ENCODE measurements at places on chromosomes 2 and 18.

GRCh38 chr2:57080035-57080434 is 896.2 kb downstream of the CCDC85A start:
- no peak for DNase-seq

DNA sequence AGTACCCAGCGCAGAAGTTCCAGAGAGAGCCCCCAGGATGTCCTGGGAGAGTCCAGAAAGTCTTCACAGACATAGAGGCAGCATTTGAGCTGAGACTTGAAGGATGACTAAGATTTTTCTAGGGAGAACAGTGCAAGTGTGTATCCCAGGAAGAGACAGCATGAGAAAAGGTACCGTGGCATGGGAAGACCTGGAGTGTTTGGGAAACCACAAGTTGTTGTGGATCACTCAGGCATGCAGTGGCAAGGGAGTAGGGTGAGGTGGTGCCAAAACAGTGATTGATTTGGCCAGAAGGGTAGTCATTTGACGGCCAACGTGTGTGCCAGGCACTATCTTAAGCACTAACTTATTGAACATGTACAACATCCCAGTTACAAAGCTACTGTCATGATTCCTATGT is 24.5 kb upstream of the KCNK3 start:
- no peak for DNase-seq

DNA sequence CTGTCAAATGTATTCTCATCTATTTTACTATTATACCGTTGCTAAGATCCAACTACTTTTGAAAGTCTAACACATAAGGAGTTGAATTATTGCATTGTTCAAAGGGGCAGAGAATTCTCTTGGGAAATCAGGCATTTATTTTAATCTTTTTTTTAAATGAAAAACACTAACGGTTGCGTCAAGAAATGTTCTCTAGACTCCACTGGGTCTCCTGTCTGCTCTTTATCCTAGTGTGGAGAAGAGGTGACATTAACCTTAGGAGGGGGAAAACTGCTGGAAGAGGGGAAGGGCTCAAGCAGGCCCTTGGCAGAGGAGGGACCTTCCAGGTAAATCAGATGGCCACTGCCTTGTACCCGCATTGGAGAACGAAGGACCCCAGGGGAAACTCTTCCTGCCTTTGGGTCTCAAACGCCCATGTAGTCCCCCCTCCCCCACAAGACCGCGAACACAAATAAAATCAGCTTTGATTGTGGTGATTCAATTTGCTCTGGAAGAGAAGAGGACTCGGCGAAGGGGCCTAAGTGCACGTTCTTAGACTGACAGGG is 1.1 kb upstream of the APCDD1 start:
- DNase-seq = no peak

DNA sequence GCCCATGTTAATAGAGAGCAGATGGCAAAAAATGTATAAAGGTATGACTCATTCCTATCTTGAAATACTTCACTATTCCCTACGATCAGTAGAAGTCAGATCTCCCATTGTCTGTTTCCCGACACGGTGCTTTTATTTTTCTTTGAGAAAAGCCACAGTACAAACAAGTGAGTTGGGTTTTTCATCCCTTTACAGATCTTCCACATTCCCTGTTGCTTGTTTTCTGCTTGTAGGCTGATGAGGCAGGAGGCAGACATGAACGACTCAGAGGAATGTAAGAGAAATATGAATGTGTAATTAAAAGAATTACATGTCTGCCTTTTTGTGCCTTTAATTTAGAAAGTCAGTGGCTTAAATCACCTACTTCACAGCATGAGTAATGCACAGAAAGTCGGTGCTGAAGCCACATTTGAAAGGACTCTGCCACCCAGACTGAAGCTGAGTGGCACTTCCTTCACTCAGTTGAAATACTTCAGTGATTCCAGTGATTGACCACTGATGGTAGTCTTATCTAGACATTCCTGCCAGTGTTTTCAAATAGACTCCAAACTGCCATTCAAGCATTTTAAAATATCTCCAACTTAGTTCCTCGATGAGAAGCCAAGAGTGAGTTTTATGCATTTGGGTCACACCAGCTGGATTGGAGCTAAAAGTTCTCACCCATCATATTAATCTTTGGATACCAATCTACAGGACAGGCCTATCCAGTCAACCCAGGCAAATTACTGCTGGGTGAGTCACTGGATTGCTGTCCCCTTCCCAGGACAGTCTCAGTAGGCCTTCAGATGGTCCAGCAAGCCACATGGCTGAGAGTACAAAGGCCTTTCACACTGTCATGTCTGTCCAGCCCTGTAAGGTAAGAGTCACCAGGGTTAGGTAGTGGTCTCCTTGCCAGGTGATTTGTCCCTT is 79.0 kb downstream of the COLEC12 start:
- no peak for DNase-seq

DNA sequence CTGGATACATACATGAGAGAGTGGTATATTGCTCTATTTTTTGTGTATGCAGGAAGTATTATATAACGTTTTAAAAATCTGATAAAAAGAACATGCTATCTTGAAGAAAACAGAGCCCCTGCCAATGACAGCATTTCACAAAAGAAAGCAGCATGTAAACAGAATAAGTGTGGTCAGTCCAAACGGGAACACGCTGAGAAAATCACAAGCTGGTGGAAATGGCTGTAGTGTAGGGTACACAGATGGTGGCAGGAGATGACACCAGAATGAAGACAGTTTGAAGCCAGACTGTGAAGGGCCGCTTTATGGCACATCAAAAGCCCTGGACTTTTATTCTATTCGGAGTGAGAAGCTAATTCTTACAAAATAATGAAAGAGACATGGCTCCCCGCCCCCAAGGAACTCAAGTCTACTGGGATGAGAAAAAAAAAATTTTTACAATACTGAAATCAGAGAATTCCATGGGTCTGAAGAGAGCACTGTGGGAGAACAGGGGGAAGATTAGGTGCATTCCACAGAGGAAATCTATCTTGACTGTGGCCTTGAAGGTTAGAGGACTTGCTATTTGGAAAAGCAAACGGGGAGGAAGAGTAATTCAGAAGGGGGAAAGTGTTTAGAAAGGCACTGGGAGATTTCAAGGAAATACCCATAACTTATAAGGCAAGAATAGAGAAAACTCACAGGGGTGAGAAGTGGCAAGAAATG is 217.7 kb upstream of the SMAD7 start:
- DNase-seq = no peak

DNA sequence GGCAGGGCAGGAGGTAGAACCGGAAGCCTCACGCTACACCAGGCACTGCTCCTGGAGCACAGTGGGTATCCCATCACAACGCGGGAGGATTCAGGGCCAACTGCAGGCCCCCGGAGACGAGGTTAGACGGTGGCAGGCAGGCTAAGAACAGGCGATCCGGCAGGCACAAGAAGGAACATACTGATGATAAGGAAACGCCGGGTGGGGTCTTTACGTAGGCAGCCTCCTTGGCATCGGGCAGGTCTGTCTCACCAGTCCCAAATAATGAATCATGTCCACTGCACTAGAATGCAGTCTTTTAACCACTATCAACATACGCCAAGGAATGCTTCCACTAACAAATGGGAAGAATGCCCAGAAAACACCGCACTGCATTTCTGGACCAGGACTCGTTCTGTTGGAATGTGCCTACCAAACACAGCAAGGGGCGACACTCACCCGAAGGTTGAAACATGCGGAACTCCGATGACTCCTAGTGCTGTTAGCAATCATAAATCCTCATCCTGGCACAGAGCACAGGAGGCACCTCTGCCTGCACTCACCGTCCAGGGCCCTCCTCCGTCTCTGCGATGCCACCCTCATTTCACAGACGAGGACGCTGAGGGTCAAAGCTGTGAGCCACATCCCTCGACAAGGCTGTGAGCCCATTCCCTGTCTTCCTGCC is 35.2 kb downstream of the ZNF516 start:
- no peak for DNase-seq

GRCh38 chr2:96923810-96924774 is 54.2 kb upstream of the SEMA4C start:
- DNase-seq = no peak

DNA sequence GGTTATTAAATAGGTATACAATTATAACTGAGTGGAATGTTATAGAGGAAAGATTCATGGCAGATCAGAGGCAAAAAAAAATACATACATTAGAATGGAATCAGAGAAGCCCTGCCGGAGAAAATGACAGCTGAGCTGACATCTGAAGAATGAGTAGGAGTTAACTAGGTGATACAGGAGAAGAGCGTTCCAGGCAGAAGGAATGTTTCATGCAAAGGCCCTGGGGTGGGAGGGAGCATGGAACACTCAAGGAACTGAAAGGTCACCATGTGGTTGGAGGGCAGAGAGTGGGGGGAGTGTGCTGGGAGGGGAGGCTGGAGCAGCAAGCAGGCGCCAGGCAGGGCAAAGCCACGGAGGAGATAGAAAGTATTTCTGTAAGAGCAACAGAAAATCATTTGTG is 31.6 kb upstream of the CDK5R2 start:
- DNase-seq = no peak

GRCh38 chr2:204051984-204052556 is 115.5 kb downstream of the ICOS start:
- no peak for DNase-seq

DNA sequence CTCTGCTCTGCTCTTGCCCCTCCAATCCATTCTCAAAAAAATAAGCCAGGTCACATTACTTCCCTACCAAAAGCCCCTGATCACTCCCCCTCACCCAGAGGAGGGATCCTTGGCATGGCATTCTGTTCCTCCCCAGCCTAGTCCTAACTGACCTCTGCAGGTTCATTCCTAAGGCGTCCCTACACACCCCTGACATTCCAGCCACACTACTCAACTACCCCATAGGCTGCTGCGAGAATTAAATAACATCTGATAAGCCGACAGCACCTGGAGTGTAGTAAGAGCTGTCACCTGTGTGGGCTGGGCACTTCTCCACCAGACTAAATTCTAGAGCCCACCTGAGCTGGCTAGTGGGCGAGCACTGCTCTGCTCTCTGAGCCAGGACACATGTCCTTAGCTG is 44.7 kb upstream of the SLC1A4 start:
- no peak for DNase-seq

GRCh38 chr18:48656582-48656981 is 117.8 kb downstream of the CTIF start:
- DNase-seq = no peak

DNA sequence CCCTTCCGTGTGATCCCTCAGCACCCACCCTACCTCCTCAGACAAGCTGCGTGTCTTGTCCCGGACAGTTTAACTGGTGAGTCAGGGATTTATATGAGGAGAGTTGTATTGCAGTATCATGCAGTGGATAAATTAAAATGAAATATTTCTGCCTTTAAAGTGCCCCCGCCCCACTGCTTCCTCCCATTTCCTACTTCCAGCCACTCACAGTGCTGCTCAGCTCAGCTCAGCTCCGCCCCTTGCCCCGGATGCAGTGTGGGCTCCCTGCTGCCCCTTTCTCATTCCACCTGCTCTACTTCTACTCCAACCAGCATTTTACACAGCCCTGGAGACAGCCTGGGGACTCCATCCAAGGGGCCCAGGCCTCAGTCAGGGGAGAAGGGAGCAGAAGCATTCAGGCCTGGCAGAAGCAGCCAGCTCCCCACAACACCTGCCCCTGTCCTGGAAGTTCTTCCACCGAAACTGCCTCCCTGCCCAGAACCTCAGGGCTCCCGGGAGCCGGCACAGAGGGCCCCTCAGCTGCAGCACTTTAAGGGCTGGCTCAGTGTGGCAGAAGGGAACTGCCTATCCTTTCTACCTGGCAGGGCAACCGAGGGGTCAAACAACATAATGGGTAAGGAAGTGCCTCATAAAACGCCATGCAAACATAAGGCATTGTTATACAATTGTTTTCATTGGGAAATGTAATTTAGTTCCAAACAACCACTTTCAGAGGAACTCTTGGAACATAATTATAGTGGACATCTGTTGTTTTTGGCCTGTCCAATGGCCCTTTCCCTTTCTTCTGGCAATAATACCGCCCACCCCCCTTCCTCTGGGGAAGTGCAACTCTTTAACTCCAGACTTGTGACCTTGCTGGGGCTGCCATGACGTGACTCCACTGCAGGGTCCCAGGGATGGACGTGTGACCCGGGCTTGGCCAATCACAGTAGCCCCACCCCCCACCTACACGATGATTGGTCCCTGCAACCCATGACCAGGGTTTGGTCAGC is 102.3 kb downstream of the LIPG start:
- no peak for DNase-seq

- DNase-seq = no peak
Measured at GRCh38 chr2:124354466-124354865, 329.4 kb downstream of the CNTNAP5 start.

GRCh38 chr2:105961599-105962146 is 217.0 kb downstream of the NCK2 start:
- DNase-seq = no peak

DNA sequence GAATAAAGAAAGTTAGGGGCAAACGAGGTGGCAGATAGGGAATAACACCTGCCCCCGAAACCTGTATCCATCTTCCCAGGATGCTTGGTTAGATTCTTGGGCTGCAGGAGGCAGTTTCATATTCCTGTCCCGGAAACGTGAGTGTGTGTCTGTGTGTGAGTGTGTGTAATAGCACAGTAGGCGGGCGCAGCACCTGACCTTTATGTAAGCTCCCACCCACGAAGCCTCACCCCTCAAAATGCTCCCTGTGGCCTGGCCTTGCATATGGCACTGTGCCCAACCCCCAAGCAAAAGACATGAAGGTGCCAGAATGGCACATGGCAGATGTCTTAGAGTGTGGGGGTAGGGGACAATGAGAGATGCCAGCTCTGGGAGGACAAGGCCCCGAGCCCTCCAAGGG is 48.9 kb downstream of the EFR3B start:
- no peak for DNase-seq

DNA sequence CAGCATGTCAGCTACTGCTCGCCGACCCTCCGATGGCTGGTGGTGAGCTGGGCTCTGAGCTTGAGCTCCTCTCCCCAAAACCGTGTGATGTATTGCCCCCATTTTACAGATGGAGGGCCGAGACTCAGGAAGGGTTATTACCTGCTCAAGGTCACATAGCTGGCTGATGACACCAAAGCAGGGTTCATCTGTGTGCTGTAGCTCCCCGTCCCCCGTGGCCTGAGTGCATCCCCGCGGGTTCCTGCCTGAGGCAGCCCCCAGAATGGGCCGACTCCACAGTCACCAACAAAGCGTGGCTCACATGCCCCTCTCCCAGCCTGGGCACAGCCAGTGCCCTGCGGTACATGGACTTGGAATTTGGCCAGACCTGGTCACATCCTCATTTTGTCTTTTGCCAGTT is 198.6 kb downstream of the TFCP2L1 start:
- no peak for DNase-seq

All from CD14-positive monocyte (primary cell).